ENCODE measurements at places on chromosomes 3 and 15.
A peak's percentile ranks its signal among the peaks of the same experiment; 100 is the strongest.

- DNase-seq, result peak; percentile 30
These were observed 41.8 kb downstream of the ITGA11 start for GRCh38 chr15:68389936-68390817.

- no peak for DNase-seq
These were observed 25.7 kb downstream of the PRKCI start for GRCh38 chr3:170247875-170248274.

GRCh38 chr15:80183886-80184285, 31.1 kb downstream of the FAH start:
- DNase-seq, result no peak

GRCh38 chr3:72756900-72757299, 91.3 kb downstream of the SHQ1 start:
- peak; percentile 30 for DNase-seq

GRCh38 chr3:47121409-47121808, 42.5 kb downstream of the SETD2 start:
- DNase-seq, result no peak

- DNase-seq, result peak; percentile 73
These were observed at the start of gene DOCK3 for GRCh38 chr3:50674349-50675178. Gene DOCK3 (plus strand): TSS chr3:50674927. CDS start chr3:50675264, 337 bp downstream.

DNA sequence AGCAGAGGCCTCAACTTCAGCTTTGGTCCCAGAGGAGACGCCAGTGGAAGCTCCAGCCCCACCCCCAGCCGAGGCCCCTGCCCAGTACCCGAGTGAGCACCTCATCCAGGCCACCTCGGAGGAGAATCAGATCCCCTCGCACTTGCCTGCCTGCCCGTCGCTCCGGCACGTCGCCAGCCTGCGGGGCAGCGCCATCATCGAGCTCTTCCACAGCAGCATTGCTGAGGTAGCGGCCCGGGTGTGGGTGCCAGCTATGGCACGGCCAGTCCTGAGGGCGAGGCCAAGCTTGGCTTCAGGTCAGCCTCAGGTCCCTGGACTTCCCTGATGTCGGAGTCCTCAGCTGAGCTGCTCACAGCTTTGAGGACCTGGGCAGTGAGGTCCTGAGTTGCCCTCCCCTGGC, 5.7 kb upstream of the STAB1 start:
- DNase-seq, result no peak

DNA sequence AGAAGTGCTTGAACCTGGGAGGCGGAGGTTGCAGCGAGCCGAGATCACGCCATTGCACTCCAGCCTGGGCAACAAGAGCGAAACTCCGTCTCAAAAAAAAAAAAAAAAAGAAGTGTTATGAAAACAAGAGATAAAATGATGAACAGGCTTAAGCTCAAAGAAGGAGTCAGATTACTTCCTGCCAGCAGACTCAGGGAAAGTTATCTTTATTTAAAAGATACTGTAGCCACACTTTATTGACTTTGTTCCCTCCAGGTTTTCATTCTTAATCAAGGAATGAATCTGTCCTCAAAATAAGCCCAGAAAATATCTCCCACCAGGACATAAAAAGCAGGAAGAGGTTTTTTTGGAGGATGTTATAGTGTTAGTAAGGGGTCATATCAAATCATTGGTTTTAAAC, 176.5 kb upstream of the KCNMB2 start:
- DNase-seq, result no peak

GRCh38 chr3:31714495-31715280, 182.0 kb downstream of the STT3B start:
- DNase-seq, result no peak

DNA sequence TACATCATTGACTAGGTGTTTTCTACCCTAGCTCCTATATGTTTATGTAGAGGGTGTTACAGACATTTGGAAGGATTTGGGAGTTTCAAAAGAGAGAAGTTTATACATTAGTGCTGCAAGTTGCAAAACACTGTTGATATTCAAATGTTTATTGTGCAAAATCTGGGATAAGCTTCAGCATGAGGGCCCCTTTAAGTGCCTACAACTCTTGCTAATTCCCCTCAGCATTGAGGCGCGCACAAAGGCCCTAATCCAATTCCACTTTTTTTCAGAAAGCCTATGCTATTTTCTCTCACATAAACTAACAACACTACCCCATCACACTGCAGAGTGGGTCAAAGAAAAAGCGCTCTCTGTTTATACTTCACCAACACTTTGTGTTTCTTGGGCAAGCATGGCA, 208.0 kb downstream of the NR2F2 start:
- no peak for DNase-seq

DNA sequence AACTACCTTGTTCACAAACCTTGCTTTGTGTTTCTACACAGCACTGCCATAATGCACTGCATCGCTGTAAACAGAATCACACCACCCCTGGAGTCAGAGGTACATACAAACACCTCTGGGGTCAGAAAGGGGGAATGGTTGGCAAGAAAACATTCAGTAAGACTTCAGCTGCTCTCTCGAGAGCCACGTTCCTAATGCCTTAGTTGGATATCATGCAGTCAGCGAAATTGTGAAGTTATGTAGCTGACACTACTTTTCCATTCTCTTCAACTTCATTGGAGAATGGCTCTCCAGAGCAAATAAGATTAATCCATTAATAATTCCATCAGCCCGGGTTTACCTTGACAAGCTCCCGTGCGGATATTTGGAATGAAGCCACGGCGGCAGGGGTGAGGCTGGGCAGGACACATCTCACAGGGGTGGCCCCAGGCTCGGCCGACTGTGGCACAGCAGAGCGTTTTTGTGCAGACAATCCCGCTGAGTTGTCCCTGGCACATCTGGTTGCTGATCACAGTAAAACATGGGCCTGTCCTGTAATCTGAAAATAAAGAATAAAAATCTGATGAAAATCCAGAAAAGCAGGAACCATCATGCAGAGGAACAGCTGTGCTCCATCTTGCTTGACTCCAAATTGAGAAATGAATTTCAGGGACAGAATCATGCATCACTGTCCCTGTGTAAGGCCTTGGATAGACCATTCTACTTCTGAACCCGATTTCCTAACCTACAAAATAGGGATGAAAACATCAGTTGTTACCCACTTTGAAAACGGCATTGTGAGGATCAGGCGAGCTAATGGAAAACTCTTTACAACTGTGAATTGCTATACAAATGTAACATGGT, 108.0 kb downstream of the FBN1 start:
- DNase-seq, result no peak

DNA sequence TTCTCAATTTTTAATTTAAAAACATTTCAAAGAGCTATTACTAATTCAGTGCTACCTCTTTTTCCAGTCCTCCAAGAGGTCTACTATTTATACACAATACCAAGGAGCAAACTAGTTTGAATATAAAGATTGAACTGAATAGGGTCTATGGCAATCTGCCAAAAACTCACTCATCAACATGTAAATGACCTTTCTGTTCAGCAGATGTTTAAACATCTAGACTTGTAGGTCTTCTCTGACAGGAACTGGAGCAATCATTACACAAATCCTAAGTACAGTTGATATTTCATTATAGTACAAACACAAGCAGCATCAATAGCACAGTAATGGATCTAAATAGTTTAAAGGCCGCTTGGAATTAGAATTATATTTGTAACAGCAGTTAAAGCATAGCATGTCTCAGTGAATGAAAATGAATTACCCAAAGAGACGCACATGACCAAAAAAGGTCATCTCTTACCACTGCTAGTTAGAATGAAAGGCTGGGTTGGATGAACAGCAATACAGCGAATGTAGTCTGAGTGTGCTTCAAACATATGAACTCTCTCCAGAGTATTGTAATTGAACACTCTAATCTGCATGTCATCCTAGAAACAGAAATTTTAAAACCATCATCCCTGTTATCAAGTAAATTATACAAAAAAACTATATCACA, 10.7 kb downstream of the COPB2 start:
- DNase-seq, result peak; percentile 55

GRCh38 chr15:77531191-77532000, 101.3 kb downstream of the LINGO1 start:
- DNase-seq, result no peak

DNA sequence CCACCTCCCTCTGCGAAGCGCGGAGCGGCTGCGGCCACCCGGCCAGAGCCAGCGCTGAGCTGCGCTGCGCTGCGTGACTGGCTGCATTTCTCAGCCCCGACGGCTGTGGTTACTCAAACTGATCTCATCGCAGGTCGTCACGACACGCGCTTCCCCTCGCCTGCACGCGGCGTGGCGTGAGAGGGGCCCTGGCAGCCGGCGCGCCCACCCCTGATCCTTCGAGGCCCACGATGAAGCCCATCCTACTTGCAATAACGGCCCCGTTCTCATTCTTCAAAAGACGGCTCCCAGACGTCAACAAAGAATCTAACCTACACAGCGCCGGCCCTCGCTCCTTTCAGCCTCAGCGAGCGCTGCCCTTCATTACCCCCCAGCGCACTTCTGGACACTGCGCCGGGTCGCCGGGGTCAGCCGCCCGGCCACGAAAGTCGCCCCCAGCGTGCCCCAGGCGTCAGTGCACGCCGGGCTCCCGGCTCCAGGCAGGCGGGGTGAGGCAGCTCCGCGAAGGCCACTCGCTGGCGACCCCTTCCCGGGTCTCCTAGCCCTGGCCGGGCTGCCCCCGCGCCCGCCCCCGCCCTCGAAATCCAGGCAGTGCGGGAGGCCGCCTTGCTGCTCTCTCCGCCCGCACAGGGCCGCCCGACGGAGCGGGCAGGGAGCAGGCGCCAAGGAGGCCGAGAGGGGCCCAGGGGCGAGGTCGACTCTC, 9.9 kb upstream of the LEKR1 start:
- peak; percentile 42 for DNase-seq

DNA sequence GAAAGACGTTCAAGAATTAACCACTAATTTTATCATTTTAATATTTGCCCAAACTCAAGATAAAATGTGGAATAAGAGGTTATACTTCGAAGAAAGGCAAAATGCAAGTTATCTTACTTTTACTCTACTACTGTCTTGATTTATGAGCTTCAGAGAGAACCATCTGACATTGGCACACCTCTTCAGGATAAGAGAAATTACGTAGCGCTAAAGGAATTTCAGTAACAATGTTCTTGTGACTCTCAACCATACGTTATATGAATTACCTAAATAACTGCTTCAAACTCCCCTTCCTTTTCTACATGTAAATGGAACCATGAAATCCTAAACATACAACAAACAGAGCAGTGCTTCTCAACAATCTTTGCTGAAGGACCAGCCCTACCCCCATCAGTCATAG, 96.8 kb downstream of the ZNF385D start:
- no peak for DNase-seq

GRCh38 chr15:53549697-53550305, 209.7 kb downstream of the WDR72 start:
- no peak for DNase-seq

- DNase-seq, result no peak
These were observed 245.9 kb upstream of the IGF1R start for GRCh38 chr15:98402486-98402885.

DNA sequence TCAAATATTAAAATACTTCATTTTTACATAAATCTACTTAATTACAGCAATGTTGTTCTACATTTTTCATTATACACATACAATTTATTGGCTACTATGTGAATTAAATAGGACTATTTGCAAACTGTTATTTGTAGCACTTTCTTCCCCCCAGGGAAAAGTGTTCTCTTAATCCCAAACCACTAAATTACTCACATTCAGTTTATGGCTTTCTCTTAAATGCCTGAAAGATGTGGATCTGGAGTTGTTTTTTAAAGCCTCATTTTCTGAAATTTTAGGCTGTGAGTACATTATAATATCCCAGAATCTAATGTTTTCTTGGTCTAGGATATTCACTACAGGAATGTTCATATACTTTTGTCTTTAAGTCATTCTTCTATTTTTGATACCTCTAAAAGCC, 32.7 kb downstream of the PRTG start:
- DNase-seq, result no peak

DNA sequence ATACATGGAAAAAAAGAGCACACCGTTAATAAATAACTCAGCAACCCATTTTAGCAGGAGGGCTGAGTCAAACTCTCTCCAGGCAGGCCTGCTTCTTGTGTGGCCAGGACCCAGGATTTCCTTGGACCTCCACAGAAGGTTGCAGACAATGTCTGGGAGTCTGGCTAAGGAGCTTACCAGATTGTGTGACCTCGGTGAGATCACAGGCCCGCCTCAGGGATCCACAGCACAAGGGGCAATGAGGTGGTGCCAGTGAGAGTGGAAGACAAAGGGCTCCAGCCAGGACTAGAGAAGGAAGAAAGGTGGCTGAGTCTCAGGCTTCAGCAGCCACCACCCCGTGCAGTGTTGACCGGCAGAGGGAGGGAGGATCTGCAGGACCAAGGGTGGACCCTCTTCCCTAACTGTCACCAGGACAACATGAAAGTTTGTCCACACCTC, 32.2 kb upstream of the SEC22A start:
- DNase-seq, result no peak

- no peak for DNase-seq
These were observed 738.9 kb downstream of the ROBO1 start for GRCh38 chr3:79028916-79029315.

- DNase-seq, result no peak
These were observed 244.2 kb downstream of the WNT5A start for GRCh38 chr3:55242921-55243320.

DNA sequence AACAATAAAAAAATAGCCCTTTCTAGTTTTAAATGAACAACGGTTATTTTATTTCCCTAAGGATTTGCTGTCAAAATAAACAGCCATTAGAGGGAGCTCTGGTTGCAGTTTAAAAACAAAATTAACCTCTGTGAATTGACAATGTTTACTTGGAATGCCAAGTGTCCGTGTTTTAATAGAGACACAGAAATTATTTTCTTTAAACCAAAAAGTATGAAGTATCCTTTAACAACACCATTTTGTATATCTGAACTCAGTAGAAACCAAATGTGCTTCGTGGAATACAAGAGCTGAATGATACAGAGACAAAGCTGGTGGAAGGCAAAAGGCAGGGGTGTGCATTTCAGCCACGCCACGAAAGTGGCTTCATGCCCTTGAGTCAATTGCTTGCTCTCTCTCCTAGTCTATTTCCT, 74.4 kb downstream of the MOBP start:
- peak; percentile 73 for DNase-seq

DNA sequence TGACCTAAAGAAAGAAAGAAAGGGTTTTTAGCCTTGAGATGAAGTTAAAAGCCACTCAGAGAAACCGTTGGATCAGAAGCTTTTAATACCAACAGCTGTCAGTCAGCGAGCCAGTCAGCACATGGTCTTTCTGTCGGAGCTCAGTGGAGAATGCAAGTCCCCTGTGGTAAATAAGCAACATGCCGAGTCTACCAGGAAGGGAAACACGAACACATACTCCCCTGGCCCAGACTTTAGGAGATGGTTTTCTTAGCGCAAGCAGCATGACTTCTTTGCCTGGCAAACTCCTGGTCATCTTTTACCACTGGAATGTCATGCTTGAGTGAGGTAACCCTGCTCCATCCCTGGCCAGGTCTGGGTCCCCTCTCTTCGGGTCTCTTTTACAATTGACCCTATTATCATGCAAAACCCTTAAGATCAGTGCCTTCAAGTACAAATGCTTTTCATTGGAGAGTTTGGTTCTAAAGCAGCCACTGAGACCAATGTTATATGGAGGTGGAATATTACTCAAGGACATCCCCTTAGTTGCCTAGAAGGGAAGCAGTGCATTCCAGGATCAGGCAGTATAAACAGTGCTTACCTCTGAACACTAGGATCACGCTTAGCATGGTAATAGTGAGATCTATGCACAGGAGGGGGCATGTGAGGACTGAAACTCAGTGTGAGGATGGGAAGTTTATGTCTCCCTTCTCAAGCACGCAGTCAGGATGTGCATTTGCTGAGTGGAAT, 28.2 kb downstream of the SLCO3A1 start:
- DNase-seq, result no peak

Data from hematopoietic multipotent progenitor cell treated with erythropoietin and hydrocortisone succinate and interleukin-3 and kit ligand, for 6 days (in vitro differentiated cells).